ENCODE measurements at places on chromosomes 7 and 10. TPM values are rescaled to one million over a fixed set of nuclear protein-coding genes. Genes with fewer than 3 reads are reported as not detected.
A peak's percentile ranks its signal among the peaks of the same experiment; 100 is the strongest.

KLF14 gene
- not detected for total RNA-seq

GOLGA7B gene
- total RNA-seq: 0.09 TPM

MRPL43 gene
- 108 TPM for total RNA-seq

LRRC61 gene
- 4.6 TPM for total RNA-seq

DNA sequence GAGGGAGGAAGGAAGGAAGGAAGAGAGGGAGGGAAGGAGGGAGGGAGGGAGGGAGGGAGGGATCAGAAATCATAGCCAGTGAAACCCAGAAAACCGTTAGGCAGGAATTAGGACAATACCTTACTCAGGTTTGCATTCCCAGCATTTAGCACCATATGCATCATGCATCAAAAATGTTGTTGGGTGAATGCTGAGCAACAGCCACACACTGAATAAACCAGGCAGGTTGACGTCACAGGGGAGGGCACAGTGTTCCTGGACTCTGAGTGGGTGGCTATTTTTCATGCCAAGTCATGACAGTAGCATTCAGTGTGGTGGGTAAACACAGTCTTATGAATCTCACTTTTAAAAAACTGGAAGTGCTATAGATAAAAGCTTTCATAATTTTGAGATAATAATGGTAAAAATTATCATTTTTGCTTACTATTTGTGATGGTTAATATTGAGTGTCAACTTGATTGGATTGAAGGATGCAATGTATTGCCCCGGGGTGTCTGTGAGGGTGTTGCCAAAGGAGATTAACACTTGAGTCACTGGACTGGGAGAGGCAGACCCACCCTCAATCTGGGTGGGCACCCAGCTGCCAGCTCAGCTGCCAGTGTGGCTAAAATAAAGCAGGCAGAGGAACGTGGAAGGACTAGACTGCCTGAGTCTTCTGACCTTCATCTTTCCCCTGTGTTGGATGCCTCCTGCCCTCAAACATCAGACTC lies 199.1 kb upstream of the PRKCQ start:
- peak; percentile 33 for DNase-seq

DNA sequence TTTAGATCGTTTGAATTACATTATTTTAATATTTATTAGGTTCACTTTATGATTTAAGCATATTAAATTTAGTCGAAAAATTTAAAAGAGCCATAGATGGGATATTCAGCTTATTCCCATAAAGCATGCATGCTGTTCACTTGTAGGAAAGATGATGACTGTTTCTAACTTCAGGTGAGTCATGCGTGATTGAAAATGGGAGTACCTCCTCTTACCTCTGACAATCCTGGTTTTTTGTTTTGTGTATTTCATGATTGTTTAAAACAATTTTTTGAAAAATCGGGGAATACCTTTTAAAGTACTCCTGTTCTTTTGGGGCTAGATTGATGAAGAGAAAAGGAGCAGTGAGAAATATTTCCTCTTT lies 1.4 kb downstream of the TNKS2 start:
- DNase-seq: no peak

GRCh38 chr10:30002426-30003266 lies 56.7 kb downstream of the JCAD start:
- peak; percentile 86 for DNase-seq

GRCh38 chr7:38675494-38676106 lies 44.4 kb upstream of the AMPH start:
- no peak for DNase-seq

Data from heart left ventricle (tissue), 16 donors.